ENCODE measurements at places on chromosomes 1 and 21.

- DNase-seq, result no peak
These were observed 1.8 kb downstream of the OBSCN start for GRCh38 chr1:228209657-228210056.

- DNase-seq, result no peak
These were observed 55.3 kb upstream of the HSPA13 start for GRCh38 chr21:14438211-14438610.

- DNase-seq, result no peak
These were observed 32.9 kb upstream of the B3GALT5 start for GRCh38 chr21:39579734-39580332.

GRCh38 chr1:103516693-103517092, 8.8 kb upstream of the RNPC3 start:
- no peak for DNase-seq

GRCh38 chr1:1804301-1804700, 26.0 kb upstream of the NADK start:
- DNase-seq, result no peak

- DNase-seq, result no peak
These were observed 74.8 kb upstream of the PDE4B start for GRCh38 chr1:65717815-65718454.

DNA sequence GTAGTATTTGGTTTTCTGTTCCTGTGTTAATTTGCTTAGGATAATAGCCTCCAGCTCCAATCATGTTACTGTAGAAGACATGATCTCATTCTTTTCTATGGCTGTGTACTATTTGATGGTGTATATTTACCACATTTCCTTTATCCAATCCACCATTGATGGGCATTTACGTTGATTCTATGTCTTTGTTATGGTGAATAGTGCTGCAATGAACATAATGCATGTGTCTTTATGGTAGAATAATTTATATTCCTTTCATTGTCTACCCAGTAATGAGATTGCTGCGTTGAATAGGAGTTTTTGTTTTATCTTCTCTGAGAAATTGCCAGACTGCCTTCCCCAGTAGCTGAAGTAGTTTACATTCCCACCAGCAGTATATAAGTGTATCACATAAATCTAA, 538.8 kb downstream of the LRRIQ3 start:
- DNase-seq, result no peak

DNA sequence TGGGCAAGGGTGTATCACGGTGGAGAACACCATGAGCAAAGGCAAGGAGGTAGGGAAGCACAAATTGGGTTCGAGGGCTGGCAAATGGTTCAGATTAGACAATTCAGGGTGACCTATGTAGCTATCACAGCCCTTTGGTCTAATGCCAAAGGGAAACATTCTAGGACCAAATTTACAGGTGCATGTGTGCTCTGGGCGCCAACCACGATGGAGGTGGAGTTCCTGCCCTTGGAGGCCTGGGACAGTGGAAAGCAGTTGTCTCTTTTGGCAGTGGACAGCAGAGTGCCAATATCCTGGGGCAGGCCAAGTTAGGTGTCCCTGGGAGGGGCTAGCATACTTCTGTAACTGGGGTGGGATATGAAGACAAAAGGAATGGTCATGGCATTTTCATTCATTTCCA, 40.1 kb downstream of the IGFN1 start:
- no peak for DNase-seq

- DNase-seq, result no peak
These were observed 27.4 kb downstream of the LDLRAD2 start for GRCh38 chr1:21839337-21840037.

DNA sequence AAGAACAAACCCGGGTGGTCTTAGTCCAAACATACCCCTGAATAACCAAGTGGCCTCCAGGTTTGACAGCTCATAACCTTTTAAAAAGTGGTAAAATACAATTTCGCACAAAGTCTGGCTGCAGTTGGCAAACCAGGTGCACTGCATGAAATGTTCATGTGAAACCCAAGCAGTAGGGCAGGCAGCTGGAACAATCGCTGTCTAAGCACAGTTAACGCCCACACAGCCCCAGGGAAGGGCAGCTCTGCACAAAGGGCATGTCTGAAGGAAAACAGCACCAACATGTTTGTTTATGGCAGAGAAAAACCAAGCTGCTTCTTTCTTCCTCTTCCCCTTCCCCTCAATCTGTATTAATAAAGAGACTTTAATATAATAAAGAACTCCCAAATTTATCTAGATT, 49.5 kb downstream of the KIAA1614 start:
- no peak for DNase-seq

DNA sequence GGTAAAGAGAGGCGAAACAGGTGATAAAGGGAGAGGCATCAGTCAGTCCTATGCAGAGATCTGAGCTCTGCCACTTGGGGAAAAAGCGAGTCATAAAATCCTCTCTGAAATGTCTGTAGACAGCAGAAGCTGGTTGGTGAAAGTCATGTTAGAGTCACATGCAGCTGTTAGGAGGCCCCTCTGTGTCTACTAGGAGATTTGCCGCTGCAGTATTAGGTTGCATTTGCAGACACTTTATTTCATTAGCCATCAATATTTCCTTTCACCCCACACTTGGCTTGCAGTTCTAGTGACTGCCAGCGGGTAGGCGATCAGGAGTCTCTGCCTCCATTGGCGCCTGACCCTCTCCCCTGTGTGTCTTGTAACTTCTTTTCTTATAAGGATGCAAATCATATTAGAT, 16.2 kb downstream of the ATP1A4 start:
- no peak for DNase-seq

DNA sequence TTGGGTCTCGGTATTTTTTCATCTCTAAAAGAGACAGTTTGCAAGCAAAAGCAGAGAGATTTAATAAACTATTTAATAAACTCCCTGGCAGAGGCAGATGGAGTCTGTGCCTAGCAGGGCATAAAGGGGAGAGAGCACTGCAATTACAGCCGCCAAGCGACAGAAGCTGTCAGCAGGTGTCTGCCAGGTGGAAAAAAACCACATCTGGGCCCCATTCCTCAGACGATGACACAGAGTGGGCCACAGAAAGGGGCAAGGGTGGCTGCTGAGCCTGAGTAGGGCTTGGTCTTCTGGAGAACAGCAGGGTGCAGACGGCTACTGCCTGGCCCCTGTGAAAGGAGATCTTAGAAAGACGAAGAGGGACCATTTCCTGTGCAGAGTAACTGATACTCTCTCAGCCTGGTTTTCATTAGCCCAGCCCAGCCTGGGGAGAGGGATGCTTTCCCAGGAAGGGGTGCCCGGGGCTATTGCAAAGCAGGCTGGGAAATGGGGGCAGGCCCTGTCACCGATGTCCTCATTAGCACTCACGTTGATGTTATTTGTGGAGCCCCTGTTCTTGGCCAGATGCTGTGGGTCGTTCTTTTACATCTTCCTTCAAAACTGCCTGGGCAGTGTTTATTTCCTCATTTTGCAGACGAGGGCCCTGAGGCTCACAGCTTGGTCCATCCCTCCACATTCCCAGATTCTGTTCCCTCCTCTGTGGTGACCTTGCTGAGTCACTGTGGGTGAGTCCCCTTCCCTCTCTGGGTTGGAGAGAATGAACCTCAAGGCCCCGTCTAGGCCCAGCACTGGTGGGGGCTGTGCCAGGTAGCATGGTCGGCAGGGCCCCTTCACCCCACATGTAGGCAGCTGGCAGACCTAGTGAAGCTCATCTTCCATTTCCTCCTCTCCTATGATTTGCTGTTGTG, 472.7 kb downstream of the PTPRU start:
- DNase-seq, result no peak

DNA sequence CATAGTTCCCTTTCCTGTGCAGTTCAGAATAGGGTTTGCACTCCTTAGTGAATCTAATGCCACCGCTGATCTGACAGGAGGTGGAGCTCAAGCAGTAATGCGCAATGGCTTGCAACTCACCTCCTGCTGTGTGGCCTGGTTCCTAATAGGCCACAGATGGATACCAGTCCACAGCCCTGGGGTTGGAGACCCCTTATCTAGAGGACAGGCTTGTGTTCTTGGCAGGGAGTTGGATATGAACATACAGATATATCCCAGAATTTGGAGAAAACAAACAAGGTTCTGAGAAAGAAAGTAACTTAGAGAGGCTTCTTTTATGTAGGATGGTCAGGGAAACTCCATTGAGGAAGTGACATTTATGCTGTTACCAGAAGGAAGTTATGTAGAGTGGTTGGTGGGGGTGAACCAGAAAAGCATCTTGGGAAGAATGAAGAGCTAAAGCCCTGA, 5.1 kb upstream of the PTPRC start:
- no peak for DNase-seq

Data from left cardiac atrium (tissue), 4 donors.